ENCODE measurements at places on chromosomes 3 and 15.

DNA sequence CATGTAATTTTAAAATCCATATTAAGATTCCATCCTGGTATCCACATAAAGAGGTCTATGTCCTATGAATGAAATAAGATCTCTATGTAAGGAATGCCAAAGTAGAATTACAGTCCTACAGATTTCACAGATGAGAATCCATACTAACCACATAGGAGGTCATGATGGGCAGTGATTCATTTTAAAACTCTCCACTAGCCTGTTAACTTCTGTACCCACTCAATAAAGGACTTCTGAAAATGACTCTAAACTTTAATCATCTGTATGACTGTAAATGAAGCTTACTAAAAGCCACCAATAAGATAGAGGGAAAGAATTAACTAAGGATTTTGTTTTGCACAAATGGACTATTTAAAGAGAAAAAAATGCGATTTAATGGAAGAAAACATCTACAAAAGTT is 28.7 kb downstream of the MORC1 start:
- DNase-seq, result no peak

- DNase-seq, result no peak
Measured at GRCh38 chr15:100705065-100705464, 102.7 kb downstream of the ASB7 start.

- DNase-seq, result no peak
Measured at GRCh38 chr3:192608726-192609600, 118.4 kb downstream of the FGF12 start.

DNA sequence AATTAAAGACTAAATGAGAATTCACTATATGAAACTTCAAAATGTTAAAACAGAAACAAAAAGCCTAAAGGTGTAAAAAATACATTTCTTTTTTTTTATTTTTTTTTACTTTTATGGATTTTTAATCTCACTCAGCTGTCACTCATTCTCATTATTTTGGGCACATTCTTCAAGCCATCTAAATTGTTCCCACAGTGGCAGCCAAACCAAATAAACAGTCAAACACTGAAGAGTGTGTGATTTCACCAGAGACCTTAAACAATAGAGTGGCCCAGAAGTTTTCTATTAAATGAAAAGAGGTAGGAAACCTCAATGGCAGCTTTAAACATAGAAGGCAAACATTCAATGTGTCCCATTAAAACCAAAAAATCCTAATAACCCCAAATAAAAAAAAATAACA is 616.1 kb downstream of the OTOL1 start:
- DNase-seq, result no peak

DNA sequence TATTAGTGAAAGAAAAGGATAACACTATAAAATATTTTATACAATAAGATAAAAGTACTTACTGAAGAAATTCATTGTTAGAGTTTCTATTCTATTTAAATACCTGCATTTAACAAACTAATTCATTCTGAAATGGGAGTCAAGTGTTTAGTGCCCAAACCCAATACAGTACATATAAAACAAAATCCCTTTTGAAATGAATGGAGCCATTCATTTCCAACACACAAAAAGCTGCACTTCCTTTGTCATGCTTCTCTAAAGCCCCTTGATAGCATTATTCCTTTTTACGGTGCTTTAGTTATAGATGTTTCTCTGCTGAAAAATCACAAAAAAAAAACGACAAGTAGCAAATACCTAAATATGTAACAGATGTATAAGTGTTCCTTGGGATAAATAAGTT is 596.3 kb downstream of the ZIC1 start:
- DNase-seq, result no peak

- DNase-seq, result peak; percentile 40
Measured at GRCh38 chr3:12796171-12797123, at the start of gene CAND2. TSS of gene CAND2 (plus strand) at chr3:12796680. CDS start at chr3:12796721, 41 bp downstream.

DNA sequence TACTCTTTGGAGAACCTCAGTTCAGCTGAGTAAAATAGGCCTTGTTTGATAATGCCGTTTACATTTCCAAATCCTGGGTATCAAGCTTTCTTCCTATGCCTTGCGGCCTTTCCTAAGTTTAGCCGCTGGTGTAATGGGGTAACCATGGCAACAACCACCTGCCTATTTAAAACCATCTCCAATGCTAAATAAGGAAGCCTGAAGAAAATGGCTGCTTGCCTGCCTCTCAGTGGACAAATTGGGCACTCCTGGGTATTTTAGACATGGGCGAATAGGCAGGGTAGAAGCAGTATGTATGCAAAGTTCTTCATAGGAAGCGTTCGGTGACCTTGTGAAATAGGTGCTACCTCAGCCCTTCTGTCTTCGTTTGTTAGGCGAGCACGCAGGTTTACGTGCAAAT is 122.7 kb downstream of the DGKG start:
- no peak for DNase-seq

DNA sequence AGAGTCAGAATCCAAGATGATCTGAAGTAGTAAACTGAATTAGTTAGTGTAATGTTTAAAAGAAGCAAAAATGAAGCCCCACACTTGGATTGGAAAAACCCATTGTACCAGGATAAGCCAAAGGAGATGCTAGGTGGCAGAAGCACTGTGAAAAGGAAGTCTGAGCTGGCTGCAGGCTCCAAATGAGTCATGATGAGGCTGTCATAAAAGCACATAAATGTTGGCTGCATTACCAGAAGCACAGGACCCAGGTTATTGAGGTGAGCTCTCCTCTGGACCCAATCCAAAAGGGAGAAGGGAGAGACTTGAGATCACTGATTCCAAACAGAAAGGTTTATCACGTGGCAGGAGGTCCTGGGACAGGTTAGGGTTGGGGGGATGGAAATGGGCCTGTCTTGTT is 3.2 kb upstream of the ACAN start:
- DNase-seq, result peak; percentile 65

- no peak for DNase-seq
Measured at GRCh38 chr15:59313641-59314332, 58.9 kb downstream of the MYO1E start.

- DNase-seq, result no peak
Measured at GRCh38 chr3:24270204-24270691, 224.4 kb downstream of the THRB start.

DNA sequence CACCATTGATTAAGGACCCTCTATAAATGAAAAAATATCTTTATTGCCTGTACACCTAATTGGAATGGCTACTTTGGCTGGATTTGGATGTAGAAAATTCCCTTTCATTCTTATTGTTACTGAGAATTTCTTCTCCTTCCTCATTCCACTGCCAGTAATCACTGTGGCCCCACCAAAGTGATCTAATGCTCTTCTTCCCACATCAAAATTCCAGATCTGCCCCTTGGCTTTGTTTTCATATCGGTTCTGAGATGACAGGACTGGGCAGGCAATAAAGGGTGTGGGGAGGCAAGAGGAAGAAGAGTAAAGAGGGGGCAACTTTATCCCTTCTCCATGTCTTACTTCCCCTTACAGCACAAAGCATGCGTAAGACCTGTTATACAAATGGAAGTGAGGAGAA is 2.1 kb downstream of the ANKUB1 start:
- DNase-seq, result peak; percentile 29

DNA sequence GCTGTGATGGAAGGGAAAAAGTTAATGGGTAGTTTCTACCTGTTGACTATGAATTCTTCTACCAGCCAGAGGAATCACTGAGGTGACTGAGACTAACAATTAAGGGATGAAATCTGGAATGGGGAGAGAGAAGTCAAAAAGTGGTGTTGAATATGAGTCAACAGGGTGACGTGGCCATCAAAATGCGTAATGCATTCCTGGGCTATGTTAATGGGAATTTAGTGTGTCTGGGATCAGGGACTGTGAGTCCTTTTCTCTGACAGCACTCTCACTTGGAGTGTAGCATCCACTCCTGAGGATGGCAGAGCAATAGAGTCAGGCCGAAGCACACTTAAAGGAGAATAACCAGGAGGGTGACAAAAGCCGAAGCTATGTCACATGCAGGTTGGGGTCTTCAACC is 60.4 kb downstream of the MESD start:
- peak; percentile 86 for DNase-seq

DNA sequence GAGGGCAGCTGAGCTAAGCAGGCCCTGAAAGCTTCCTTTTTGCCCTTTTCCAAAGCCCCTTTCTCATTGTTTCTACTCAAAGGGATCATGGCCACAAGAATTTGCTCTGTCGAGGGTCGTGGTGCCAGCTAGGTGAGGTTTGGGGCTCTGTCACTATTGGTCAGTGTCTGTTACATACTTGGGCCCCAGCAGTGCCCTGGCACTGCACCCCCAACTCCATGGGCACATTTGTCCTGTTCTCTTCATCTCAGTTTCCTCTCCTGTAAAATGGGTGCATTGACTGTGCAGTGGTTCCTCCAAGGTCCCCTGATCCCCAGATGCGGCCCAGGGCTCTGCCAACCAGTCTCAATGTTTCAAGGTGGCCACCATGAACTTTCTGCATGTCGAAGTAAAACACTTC is 62.1 kb downstream of the SLC6A6 start:
- no peak for DNase-seq

DNA sequence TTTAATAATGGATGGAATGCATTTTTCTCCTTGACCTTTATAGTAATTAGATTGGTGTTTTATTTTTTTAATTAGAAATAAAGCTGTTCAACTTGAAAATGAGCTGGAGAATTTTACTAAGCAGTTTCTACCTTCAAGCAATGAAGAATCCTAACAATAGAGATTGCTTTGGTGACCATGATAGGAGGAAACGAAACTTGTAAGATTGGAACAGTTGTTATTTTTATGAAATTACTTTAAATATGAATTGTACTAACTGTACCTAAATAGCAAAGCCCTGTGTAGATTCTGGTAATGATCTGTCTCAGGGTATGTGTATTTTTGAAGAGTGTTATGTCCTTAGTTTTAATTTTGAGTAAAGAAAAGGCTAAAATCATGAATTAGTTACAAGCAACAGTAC is 44.4 kb downstream of the MFN1 start:
- no peak for DNase-seq

- DNase-seq, result peak; percentile 38
Measured at GRCh38 chr3:126476166-126477060, 722 bp upstream of the ZXDC start.

DNA sequence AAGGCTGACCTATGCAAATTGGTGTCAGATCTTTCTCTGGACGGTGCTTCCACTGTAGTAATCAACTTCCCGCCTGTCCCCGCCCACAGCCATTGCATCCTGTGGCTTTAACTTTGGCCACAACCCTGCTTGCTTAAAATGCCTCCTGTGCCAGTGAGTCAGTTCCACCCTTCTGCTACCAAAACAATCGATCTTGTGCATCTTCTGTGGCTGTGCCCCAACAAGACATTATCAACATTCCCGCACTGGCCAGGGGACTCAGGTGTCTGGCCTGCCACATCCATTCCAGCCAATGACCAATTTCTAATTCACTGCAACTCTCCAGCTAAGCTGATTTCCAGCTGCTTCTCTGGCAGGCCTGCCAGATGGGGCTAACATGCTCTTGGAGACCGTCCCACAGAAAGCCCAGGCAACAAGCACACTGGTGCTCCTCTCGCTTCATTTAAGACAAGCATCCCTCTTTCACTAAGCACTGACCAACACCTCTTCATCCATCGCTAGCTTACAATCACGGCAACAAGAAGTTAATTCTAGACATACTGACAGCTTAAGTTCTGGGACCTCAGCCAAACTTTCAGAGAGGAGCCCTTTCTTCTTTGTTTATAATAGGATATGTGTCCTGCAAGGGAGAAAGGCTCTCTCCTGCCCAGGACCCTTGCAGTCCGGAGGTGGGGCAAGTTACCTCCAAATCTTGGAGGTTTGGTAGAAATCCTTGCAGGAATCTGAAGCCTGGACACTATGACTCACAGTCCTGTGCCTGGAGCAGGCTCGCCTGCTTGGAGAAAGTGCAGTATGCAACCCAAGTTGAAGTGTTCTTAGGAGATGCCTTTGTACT is 6.7 kb downstream of the CA12 start:
- peak; percentile 71 for DNase-seq

DNA sequence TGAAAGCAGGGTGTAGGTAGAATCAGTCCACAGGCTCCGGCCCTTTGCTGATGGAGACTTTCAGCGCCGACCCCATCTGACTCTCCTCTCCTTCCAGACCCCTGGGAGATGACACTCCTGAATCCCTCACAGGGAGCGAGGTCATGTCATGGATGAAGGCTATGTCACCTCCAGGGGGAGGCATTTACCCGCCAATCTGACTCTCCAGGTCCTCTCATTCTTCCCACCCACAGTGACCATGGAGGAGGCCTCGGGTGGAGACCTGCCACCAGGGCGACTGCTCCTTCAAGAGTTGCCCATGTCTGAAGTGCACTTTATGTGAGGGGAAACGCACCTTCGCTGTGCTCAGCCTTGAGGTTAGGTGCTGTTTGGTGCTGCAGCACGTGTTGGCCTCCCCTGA is 112.7 kb downstream of the KLF13 start:
- DNase-seq, result no peak

- DNase-seq, result no peak
Measured at GRCh38 chr15:63608989-63609388, 11.8 kb downstream of the FBXL22 start.

GRCh38 chr3:111539351-111540331 is 2.4 kb upstream of the CD96 start:
- no peak for DNase-seq

DNA sequence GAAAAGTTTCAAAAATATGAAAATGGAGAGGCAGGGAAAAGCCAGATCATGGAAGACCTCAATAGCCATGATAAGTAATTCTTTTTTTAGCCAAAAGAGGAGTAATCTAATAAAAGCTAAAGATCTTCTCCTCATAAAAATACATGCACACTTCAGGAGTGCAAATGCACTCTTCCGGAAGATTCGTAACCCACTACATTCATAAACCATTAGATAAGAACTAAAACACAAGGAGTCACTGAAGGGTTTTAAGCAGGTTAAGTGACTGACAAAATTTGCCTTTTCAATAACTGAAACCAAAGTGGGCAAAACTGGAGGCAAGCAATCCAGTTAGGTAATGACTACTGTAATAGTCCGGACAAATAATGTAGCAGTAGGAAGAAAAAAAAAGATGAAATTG is 46.0 kb downstream of the UBE3A start:
- no peak for DNase-seq

GRCh38 chr3:175075269-175075668 is 216.1 kb downstream of the NAALADL2 start:
- DNase-seq, result peak; percentile 4

DNA sequence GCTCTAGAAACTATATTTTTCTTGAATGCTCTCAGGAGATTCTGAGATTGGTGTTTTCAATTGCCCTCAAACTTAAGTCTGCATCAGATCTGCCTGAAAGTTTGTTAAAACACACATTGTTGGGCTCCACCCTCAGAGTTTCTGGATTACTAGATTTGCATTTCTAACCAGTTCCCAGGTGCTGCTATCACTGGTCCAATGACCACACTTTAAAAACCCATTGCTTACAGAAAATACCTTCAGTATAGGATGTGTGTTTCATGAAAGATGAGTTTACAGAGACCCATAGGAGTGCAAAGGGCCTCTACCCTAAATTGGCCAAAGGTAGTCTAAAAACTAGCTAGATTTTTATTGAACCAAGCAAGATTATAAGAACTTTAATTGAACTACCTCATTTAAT is 17.8 kb downstream of the GRM7 start:
- no peak for DNase-seq

DNA sequence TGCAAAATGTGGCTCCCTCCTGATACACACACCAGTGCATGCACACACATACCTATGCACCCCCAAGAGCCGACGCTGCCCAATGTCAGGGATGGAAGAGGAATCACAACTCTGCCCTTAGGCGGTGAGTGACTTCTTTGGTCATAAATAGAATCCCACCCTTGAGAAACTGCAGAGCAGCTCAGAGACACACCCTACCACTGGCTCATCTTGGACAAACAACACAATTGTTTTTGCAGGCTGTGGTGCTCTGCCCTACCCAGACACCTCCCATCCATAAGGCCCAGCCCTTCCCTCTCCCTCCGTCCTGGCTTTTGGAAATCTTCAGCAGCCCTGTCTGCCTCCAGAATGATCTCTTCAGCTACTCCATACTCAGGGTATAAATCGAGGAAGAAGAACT is 73.8 kb upstream of the HRH1 start:
- DNase-seq, result no peak

GRCh38 chr15:31554261-31554660 is 227.6 kb downstream of the KLF13 start:
- DNase-seq, result peak; percentile 44

Measured in hepatic stellate cell (primary cell).